Neural progenitor cell (in vitro differentiated cells): ENCODE measurements at places on chromosomes 1 and 21.

DNA sequence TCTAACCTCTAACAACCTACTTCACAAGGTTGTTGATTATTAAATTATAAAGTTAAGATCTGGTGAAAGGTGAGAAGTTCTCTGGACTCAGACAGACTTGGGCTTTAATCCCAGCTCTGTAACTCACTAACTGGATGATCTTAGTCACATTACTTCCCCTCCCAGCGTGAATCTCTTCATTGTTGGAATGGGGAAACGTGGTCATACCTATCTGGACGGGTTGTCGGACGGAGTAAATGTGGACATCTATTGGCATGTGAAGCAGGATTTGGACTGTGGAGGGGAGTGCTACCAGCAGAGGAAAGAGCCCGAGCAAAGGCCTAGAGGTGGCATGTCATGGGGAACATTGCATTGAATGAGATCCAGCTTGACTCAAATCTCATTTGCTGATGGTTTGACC, 45.1 kb upstream of the RPL11 start:
- no peak overlapping the region for H3K4me3 ChIP-seq
- H3K36me3 ChIP-seq = no peaks in the 10 kb centered on the region
- H3K4me1 ChIP-seq = peaks cover 16% of the 10 kb centered on the region

DNA sequence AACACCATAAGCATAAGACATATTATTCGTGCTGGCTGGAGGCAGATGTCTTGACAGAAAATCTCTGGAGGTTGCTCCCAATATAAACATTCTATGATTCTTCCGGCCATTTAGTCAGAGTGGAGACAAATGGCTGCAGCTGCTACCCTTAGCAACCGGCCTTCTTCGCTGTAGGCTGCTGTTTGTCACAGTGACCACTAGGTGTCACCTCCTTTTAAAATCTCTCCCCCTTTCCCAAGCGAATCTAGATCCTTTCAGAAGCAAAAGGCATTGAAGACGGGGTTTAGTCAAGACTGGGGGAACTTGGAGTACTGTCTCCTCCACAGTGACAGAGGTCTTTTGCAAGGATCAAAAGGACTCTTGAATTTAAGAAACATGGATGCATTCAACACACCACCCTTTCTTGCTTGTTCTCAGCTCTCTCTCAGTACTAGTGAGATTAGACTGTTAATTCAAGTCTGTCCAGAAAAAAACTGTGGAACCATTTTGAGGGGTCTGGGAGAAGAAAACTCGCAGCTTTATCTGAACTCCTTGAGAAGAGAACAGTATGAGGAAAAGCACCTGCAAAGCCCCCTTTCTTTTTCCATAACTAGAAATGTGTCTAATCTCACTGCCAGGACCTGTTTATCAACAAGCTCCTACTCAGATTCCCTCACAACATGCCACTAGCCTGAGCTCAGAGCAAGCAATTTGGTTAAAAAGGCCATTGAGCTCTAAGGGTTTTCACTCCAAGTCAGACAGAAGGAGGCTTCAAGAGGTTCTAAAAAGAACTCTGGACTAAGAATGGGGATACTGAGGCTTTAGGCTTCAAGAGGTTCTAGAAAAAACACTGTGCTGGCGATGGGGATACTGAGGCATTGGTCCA, 408.3 kb upstream of the PLXNA2 start:
- peak; percentile 78 for DNase-seq
- H3K4me1 ChIP-seq = peaks cover 11% of the 10 kb centered on the region
- no peaks in the 10 kb centered on the region for H3K36me3 ChIP-seq
- no peaks in the 10 kb centered on the region for H3K27me3 ChIP-seq

GRCh38 chr1:76542359-76542758, 324.9 kb upstream of the ST6GALNAC5 start:
- no peak for DNase-seq
- no peaks in the 10 kb centered on the region for H3K27me3 ChIP-seq
- no peak overlapping the region for H3K4me3 ChIP-seq
- H3K27ac ChIP-seq = no peak overlapping the region
- H3K36me3 ChIP-seq = no peaks in the 10 kb centered on the region

DNA sequence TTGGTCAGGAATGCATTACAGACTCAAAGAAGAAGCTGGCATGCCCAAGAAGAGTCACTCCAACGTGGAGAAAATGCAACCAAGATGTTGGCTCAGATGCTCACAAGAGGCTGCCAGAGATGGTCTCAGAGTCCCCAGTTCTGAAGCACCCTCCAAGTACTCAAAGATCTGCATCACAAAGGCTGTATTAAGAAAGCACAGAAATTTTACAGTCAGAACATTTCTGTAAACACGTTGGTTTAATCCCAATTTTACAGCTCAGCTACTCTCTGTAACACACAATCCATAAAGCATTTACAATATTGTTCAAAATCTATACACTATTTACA, 69.4 kb downstream of the CDC7 start:
- H3K4me1 ChIP-seq = peaks cover 8% of the 10 kb centered on the region
- DNase-seq = no peak
- no peaks in the 10 kb centered on the region for H3K27me3 ChIP-seq

- peaks cover 37% of the 10 kb centered on the region for H3K4me1 ChIP-seq
- H3K27me3 ChIP-seq = no peaks in the 10 kb centered on the region
- H3K36me3 ChIP-seq = no peaks in the 10 kb centered on the region
These were observed 74.8 kb downstream of the CASZ1 start for GRCh38 chr1:10721381-10722321.

DNA sequence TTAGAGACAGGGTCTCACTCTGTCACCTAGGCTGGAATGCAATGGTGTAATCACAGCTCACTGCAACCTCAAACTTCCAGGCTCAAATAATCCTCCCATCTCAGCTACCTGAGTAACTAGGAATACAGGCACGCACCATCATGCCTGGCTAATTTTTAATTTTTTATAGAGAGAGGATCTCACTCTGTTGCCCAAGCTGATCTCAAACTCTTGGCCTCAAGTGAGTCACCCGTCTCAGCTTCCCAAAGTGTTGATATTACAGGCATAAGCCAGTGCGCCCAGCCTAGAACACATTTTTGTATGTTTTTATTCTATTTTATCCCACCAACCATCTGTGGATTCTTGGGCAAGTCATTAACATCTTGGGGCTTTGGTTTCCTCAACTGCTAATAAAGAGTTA, 100.5 kb downstream of the AK5 start:
- H3K4me3 ChIP-seq = no peak overlapping the region
- no peak overlapping the region for H3K27ac ChIP-seq
- no peak for DNase-seq
- H3K4me1 ChIP-seq = peaks cover 4% of the 10 kb centered on the region
- H3K36me3 ChIP-seq = no peaks in the 10 kb centered on the region
- no peaks in the 10 kb centered on the region for H3K27me3 ChIP-seq

GRCh38 chr1:173038875-173039554, 11.7 kb downstream of the TNFSF18 start:
- no peak for DNase-seq
- no peaks in the 10 kb centered on the region for H3K4me1 ChIP-seq
- no peak overlapping the region for H3K27ac ChIP-seq
- no peaks in the 10 kb centered on the region for H3K36me3 ChIP-seq

DNA sequence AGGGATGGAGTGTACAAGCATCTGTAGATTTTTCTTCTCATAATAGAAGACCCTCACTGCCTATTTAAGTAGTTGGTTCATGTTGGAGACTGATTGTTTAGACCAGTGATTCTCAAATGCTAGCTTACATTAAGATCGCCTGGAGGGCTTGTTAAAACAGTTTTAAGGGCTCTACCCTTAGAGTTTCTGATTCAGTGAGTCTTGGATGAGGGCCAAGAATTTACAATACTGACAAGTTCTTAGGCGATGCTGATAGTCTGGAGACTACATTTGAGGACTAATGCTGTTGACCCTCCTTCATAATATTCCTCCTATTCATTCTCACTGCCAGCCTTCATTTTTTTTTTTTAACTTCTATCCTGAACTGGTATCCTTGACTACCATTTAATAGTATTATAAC, 15.2 kb upstream of the AGO3 start:
- no peak overlapping the region for H3K4me3 ChIP-seq
- peaks cover 12% of the 10 kb centered on the region for H3K36me3 ChIP-seq
- no peaks in the 10 kb centered on the region for H3K27me3 ChIP-seq

GRCh38 chr1:162753001-162753658, 37.4 kb upstream of the HSD17B7 start:
- H3K4me3 ChIP-seq = no peak overlapping the region
- no peaks in the 10 kb centered on the region for H3K27me3 ChIP-seq
- DNase-seq = no peak
- no peak overlapping the region for H3K27ac ChIP-seq

- DNase-seq = peak; percentile 92
- peaks cover 35% of the 10 kb centered on the region for H3K4me1 ChIP-seq
- no peaks in the 10 kb centered on the region for H3K36me3 ChIP-seq
These were observed 838 bp upstream of the MAN1A2 start for GRCh38 chr1:117366177-117367045.

- no peak overlapping the region for H3K27ac ChIP-seq
- no peak overlapping the region for H3K4me3 ChIP-seq
- no peaks in the 10 kb centered on the region for H3K27me3 ChIP-seq
- DNase-seq = peak; percentile 82
- H3K4me1 ChIP-seq = no peaks in the 10 kb centered on the region
- H3K36me3 ChIP-seq = no peaks in the 10 kb centered on the region
These were observed 214.5 kb downstream of the VAV3 start for GRCh38 chr1:107750364-107750959.

- DNase-seq = peak; percentile 52
- H3K36me3 ChIP-seq = no peaks in the 10 kb centered on the region
- H3K4me1 ChIP-seq = peaks cover 13% of the 10 kb centered on the region
- no peak overlapping the region for H3K4me3 ChIP-seq
- peak overlapping the region; percentile 58 for H3K27ac ChIP-seq
- no peaks in the 10 kb centered on the region for H3K27me3 ChIP-seq
These were observed 193.5 kb downstream of the PAPPA2 start for GRCh38 chr1:176656257-176656995.

GRCh38 chr1:246043556-246043955, 463.5 kb downstream of the SMYD3 start:
- no peaks in the 10 kb centered on the region for H3K36me3 ChIP-seq
- peaks cover 3% of the 10 kb centered on the region for H3K4me1 ChIP-seq
- no peak overlapping the region for H3K4me3 ChIP-seq
- no peaks in the 10 kb centered on the region for H3K27me3 ChIP-seq
- no peak overlapping the region for H3K27ac ChIP-seq

- no peak overlapping the region for H3K27ac ChIP-seq
- DNase-seq = peak; percentile 55
- peaks cover 20% of the 10 kb centered on the region for H3K27me3 ChIP-seq
- peaks cover 35% of the 10 kb centered on the region for H3K4me1 ChIP-seq
These were observed 478 bp downstream of the C2CD2 start for GRCh38 chr21:41953249-41953830.

DNA sequence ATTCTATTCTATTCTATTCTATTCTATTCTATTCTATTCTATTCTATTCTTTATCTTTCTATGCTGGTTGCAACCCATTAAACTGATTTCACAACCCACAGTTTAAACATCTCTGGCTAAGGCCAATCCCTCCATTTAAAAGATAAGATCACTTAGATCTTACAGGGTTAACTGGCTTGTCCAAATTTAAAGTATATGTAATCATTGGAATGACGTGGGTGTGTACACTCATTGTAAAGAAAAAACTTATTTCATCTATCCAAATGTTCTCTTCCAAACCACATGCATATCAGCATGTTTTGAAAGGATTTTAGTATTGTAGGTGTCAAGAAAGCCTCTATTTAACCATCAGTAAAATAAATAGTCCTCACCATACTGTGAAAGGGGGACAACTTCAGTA, 299.6 kb upstream of the RUNX1 start:
- H3K4me1 ChIP-seq = no peaks in the 10 kb centered on the region
- DNase-seq = no peak
- no peak overlapping the region for H3K27ac ChIP-seq

GRCh38 chr1:202624781-202625108, 85.5 kb downstream of the SYT2 start:
- no peaks in the 10 kb centered on the region for H3K27me3 ChIP-seq
- no peak for DNase-seq
- peaks cover 12% of the 10 kb centered on the region for H3K4me1 ChIP-seq
- no peak overlapping the region for H3K27ac ChIP-seq

GRCh38 chr1:40416709-40417108, 33.6 kb upstream of the ZFP69B start:
- H3K36me3 ChIP-seq = no peaks in the 10 kb centered on the region
- no peak for DNase-seq
- H3K4me1 ChIP-seq = peaks cover 13% of the 10 kb centered on the region
- no peak overlapping the region for H3K27ac ChIP-seq
- H3K27me3 ChIP-seq = no peaks in the 10 kb centered on the region

DNA sequence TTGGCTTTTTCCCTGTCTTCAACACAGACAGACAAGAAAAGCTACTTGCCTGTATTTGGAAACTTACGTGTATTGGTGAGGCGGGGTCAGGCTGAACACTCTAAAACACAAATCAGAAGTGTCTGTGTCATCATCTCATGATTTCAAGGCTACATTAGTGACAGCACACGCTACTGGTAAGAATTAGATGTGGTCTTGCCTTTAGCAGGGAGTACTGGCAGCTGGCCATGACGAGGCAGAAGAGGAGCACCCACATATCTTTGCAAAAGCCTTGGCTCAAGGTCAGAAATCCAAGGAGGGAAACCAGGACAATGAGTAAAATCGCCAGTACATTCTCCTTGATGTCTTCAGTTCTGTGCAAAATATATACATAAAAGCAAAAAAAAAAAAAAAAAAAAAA, 77.7 kb downstream of the PCNX2 start:
- DNase-seq = no peak
- no peak overlapping the region for H3K4me3 ChIP-seq
- no peaks in the 10 kb centered on the region for H3K27me3 ChIP-seq

DNA sequence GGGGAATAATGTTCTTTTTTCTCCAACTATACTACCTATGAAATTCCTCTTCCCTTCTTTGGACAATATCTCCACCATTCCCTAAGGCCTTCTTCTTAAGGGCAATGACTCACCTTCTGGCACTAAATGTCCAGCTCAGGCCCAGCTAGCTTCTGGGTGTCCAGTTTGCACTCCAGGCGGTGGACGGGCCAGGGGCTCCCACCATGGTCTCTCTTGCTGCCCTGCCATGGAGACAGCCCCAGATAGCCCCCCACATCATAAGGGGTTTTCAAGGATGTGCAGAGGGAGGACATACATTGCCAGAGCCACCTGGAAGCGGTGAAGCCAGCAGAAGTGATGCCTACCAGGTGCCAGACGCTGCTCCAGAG, 43.8 kb downstream of the C1orf198 start:
- H3K4me3 ChIP-seq = no peak overlapping the region
- H3K27ac ChIP-seq = no peak overlapping the region
- peaks cover 15% of the 10 kb centered on the region for H3K4me1 ChIP-seq

- H3K4me3 ChIP-seq = no peak overlapping the region
- peaks cover 14% of the 10 kb centered on the region for H3K4me1 ChIP-seq
- DNase-seq = no peak
These were observed 237.6 kb downstream of the SDCCAG8 start for GRCh38 chr1:243493156-243494129.

GRCh38 chr1:103448560-103448959, 76.9 kb upstream of the RNPC3 start:
- no peak for DNase-seq
- H3K36me3 ChIP-seq = no peaks in the 10 kb centered on the region
- H3K27me3 ChIP-seq = no peaks in the 10 kb centered on the region
- no peak overlapping the region for H3K4me3 ChIP-seq

- H3K4me1 ChIP-seq = no peaks in the 10 kb centered on the region
- no peak for DNase-seq
- no peaks in the 10 kb centered on the region for H3K27me3 ChIP-seq
- no peaks in the 10 kb centered on the region for H3K36me3 ChIP-seq
- H3K4me3 ChIP-seq = no peak overlapping the region
These were observed 127.1 kb upstream of the B3GALT2 start for GRCh38 chr1:193313354-193314140.

GRCh38 chr1:50841791-50842387, 118.2 kb downstream of the FAF1 start:
- DNase-seq = no peak
- no peak overlapping the region for H3K27ac ChIP-seq
- no peaks in the 10 kb centered on the region for H3K27me3 ChIP-seq
- no peaks in the 10 kb centered on the region for H3K36me3 ChIP-seq
- no peak overlapping the region for H3K4me3 ChIP-seq
- no peaks in the 10 kb centered on the region for H3K4me1 ChIP-seq
